ENCODE measurements at places on chromosomes 5 and 9.

DNA sequence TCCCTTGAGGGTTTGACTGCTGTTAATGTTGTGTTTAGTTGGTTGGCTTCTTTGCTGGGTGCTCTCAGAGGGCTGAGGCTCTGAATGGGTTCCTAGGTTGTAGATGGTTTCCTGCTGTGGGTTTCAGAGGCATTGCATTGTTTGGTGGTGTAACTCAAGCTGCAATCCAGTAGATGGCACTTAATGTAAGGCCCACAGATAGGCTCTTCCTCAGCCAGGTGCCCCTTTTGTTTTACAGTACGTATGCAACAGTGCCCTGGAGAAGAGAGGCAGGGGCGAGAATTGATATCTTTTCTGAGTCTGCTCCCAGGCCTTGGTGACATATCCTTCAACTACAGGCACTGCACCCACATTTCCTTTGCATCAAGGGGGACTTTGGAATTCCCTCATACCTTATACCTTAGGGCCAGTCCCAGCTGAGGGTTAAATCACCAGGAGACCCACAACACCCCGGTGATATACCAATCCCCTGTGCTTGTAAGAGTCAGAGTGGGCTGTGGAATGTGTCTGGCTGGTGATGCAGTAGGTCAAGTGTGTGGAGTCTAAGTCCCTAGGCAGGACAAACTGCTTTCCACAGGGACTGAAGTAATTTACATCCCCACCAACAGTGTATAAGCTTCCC is 7.0 kb upstream of the UGT3A2 start:
- no peak for DNase-seq

GRCh38 chr5:56302027-56302426 is 68.9 kb upstream of the ANKRD55 start:
- no peak for DNase-seq

DNA sequence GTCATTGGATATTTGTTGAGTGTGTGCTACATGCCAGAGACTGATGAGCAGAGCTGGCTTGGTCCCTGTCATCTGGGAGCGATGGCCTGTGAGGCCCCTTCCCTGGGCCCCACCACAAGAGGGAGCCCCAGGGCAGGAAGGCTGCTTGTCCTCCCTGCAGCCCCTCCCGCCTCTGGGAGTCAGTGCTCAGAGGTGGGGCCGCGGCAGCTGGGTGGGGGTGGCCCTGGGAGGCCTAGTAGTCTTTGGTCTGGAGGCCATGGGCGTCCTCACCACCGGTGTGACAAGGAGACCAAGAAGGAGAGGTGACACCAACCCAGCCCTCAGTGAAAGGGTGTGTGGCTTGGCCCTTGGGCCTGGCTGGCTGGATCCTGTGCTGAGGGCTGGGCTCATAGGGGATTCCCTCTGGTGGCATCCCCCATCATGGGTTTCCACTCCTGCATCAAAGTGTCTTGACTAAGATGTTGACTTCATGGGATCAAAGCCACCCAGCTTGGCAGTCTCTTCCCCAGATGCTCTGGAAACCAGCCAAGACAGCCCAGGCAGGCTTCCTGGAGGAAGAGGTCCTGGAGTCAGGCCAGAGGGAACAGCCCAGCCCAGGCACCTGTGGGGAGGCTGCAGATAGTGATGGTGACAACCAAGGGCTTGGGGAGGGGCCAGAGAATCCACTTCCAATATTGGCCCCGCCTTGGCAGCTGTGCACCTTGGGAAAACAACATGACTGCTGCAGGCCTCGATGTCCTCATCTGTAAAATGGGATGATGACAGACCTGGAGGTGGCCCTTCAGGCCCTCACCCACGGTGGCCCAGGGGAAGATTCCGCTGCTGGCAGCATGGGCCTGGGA is 166.7 kb downstream of the GAPVD1 start:
- DNase-seq = no peak

GRCh38 chr9:8627976-8628679 is 828.5 kb upstream of the DMAC1 start:
- no peak for DNase-seq

- no peak for DNase-seq
Measured at GRCh38 chr9:18404434-18405029, 69.4 kb upstream of the ADAMTSL1 start.

DNA sequence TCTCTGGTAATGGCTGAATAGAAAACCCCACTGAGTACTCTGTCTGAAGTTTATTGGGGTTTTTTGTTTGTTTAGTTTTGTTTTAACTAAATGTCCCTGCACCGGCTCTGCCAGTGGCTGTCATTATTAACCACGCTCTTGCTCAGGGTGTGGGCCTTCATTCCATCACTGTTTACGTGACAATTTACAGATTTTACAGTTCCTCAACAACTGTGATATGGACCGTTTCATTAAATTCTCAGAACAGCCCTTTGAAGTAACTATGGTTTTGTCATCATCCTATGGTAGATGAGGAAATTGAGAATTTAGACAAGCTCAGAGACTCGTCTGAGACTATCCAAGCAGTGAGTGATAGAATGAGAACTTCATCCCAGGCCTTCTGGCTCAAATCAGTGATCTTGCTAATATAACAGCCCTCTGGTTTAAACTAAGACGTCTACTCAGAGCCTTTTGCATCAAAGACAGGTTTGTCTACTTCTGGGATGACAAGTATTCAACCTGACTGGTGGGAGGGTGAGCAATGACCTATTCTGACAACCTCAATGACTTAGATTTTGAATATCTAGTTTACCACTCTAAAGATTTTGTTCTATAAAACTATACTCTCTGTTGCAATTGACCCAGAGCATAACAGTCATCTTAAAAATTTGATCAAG is 77.3 kb upstream of the MAP3K1 start:
- no peak for DNase-seq

- no peak for DNase-seq
Measured at GRCh38 chr9:120900824-120901223, 23.8 kb upstream of the PHF19 start.

- DNase-seq = no peak
Measured at GRCh38 chr9:108836781-108837180, 19.0 kb downstream of the ACTL7B start.

DNA sequence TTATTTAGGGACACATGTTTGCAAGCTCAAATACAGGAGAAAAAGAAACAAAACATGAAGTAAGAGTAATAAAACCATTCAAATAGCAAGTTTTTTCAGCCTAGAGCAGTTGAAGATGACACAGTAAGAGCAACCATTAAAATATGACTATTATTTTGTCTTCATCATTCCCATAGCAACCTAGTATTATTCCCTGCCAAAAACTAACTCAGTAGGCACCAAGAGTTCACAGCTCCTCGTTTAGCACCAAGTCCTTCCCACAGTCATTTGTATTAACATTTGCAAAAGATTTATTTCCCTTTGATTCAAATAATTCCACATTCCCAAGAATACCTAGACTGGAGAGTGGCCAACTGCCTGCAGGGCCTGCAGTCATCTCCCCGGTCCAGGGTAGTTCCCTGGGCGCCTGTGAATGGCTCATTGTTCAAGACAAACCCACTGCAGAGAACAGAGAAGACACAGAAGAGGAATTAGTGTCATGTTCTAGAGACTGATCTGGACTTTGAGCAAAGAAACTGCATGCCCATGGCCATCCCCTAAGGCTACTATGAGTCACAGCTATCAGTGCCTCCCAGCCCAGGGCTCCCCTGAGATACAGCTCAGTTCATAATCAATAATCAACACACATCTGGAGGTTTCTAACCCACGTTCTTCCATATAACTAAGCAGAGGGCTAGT is 139.1 kb upstream of the MAP3K1 start:
- no peak for DNase-seq

DNA sequence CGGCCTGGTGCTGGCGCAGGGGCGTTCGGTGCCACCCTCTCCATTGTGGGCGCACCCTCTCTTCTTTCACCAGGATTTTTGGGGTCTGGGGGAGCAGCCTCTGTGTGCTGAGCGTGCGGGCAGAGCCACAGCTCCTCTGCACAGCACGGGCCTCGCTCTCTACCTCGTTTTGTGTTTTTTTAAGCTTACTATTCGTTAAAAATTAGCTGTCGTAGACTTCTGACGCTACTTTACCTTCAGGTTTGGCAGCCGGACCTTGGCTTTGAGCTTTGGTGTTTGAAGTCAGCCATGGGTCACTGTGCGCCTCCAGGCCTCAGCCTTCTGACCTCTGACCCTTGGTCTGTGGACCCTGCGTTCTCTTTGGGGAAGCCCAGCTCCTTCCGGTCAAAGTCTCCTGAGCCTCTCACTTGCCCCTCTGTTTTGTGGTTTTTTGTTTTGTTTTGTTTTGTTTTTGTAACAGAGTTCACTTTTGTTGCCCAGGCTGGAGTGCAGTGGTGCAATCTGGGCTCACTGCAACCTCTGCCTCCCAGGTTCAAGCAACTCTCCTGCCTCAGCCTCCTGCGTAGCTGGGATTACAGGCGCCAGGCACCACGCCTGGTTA is 88.2 kb upstream of the CACNA1B start:
- DNase-seq = no peak

- no peak for DNase-seq
Measured at GRCh38 chr5:87572090-87572489, 159.4 kb upstream of the CCNH start.

DNA sequence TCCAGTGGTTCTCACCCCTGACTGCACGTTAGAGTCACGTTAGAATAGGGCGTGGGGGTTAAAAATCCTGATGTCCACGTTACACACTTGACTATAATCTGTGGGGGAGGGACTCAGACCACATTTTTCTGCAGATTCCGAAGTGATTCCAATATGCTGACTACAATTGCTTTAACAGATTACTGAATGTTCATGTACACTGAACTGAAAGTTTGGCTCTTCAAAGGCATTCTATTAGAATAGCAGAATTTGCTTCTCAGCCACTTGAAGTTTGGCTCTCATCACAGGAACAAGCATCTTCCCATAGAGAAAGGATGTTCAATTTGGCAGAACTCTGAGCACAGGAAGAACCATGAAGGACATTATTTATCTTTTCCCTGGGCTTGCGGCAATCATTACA is 84.5 kb downstream of the HAPLN1 start:
- DNase-seq = no peak

GRCh38 chr5:26245321-26245720 is 793.1 kb downstream of the CDH9 start:
- no peak for DNase-seq

GRCh38 chr5:36078430-36078829 is 11.7 kb upstream of the UGT3A2 start:
- no peak for DNase-seq

GRCh38 chr9:116471093-116471906 is 215.8 kb upstream of the TRIM32 start:
- DNase-seq = no peak

DNA sequence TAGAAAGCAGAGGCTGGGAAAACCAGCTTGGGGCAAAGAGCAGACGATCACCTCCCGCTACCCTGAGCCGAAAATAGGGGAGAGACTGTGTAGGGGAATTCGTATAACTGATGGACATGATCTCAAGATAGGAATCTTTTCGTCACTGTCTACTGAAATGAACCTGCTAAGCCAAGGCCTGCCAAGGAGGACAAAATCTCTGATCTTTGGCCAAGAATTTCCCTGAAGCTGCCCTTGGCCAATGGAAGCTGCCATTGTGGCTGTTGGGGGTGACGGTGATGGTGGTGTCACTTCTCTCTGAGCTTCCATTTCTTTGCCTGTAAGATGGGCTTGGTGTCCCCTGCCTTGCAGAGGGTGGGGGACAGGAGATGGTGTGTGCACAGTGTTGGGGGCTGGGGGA is 3.3 kb upstream of the PTGES start:
- no peak for DNase-seq

GRCh38 chr9:123216251-123216797 is 52.1 kb downstream of the STRBP start:
- no peak for DNase-seq

GRCh38 chr9:137191691-137192447 is 3.4 kb downstream of the SSNA1 start:
- DNase-seq = no peak

- DNase-seq = no peak
Measured at GRCh38 chr5:160787240-160787639, 64.8 kb downstream of the ATP10B start.

- DNase-seq = no peak
Measured at GRCh38 chr9:117821954-117822353, 117.8 kb downstream of the TLR4 start.

- DNase-seq = no peak
Measured at GRCh38 chr5:14086261-14086660, 56.9 kb upstream of the TRIO start.

DNA sequence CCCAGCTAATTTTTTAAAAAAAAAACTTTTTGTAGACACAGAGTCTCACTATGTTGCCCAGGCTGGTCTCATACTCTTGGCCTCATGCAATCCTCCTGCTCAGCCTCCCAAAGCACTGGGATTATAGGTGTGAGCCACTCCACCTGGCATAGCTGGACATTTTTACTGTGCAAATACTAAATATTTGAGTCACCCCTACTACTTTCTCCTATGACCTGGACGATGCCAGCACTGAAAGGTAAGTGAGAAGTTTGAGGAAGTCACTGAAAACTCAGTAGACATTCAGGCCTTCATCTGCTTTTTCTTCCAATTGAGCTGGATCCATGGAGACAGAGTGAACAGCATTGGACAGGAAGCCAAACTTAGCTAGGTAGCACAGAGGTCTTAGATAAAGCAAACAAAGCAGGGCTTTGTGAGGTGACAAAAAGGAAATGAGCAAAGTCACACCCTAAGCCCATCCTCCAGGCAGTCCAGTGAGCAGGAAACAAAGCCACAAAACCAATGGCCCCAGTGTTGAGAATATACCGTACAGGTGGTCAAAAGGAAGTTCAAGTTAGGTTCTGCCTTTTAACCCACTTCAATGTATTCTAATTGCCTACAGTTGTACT is 192.6 kb upstream of the RASA1 start:
- DNase-seq = no peak

DNA sequence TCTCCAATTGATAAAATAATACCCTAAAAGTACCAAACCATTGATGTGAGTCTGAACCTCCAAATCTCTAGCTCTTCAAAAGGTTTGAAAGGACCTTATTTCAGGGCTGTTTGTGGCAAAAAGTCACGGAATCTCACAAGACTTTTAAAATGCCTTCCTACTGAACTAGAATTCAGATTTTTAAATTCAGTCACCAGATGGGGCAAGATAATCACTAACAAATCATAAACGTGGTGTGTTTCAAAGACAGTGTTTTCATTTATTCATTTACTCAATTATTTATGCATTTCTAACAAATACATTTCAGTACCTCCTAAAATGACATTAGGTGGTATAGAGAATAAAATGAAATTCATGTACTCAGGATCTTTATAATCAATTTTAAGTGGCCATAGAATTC is 68.2 kb upstream of the SMC2 start:
- DNase-seq = no peak

DNA sequence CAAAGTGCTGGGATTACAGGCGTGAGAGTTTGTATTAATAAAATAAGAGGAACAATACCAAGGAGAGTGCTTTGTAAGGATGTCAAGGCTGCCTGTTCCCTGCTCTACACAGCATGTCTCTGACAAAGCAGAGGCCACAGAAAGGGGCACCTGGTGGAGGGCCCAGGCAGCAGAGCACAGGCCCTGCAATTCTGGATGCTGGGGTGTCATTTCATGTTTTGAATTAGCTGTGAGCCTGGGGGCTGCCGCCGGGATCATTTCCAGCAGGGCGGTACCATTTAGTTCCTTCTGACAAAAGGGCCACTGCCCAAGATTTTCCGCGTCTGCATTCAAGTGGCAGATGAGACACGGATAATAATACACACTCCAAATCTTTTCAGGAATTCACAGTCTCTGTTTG is 396.9 kb downstream of the GADD45G start:
- no peak for DNase-seq

Measured in mesenteric fat pad (tissue), 1 donor.